Mammary epithelial cell (primary cell): ENCODE measurements at places on chromosomes 13 and 19.

DNA sequence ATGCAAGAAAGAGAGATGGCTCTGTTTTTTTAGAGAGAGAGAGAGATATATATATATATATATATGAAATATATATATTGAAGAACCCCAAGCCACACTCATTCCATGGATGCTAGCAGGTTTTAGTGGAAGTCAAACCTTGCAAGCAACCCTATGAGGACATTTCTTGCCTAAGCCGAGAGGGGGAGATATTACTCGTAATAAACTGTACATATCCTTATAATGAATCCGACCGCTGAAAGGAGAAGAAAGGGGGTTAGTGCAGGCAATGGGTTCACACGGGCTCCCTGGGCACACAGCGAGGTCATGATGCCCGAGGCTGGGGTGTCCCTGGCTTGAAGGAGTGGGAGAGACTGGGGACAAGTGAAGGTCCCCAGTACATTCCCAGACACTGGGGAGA is 78.3 kb downstream of the IER2 start:
- DNase-seq = no peak

DNA sequence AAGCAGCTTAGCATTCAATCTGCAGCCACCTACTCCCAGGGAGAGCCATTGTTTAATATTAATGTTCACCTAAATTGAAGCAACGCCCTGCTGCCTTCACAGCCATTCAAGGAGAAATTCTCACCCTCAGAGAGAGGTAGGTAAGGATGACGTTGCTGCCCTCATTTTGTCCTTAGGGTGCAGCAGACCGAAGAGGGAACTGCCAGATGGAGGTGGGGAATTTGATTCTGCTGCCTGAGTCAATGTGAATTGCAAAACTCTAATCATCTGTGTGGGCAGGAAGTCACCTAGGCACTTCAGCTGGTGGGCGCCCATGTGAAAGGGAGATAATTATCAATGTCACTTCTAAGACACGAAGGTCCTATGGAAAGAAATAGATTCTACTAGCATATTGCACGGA is 503.4 kb downstream of the TBC1D4 start:
- peak; percentile 20 for DNase-seq

GRCh38 chr19:48656840-48657474 is 11.0 kb upstream of the CA11 start:
- peak; percentile 63 for DNase-seq

DNA sequence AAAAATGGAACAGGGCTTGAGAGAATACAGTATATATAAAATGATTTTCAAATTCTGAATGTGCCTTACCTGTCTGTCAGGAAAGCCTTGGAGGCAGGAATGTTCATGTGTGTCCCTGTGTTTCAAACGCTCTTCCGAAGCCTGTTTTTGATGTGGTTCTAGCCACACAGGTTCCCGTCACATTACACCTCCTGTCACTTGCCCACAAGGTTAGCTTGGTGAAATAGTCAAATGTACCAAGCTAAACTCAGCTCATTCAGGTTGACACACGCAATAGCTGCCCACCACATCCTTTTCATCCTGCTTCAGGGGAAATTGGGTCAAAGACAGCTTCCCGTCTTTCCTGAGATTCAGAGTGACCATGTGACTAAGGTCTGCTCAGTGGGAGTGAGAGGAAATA is 574.0 kb downstream of the EFNB2 start:
- DNase-seq = peak; percentile 47

- no peak for DNase-seq
Measured at GRCh38 chr13:62767473-62767872, 1351.8 kb upstream of the PCDH20 start.

DNA sequence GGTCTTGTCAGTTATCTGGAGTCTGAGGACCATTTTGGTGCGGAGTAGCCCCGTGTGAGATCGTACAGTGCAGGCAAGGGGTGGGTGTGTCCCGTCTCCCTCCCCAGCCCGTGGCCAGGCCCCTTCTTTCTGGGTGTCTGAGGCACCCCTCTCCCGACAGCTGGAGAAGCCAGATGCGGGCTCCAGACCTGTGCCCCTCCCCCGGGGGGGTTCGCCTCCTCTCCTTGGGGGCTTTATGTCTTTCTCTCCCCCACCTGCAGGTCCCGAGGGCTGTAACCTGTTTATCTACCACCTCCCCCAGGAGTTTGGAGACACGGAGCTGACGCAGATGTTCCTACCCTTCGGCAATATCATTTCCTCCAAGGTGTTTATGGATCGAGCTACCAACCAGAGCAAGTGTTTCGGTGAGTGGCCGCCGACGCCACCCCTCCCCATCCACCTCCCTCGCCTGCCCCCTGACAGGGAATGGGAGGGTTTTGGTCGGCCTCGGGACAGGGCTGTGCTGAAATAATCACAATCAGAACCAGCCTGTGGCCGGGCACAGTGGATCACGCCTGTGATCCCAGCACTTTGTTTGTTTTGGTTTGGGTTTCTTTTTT is 65.6 kb downstream of the CELF5 start:
- peak; percentile 40 for DNase-seq

DNA sequence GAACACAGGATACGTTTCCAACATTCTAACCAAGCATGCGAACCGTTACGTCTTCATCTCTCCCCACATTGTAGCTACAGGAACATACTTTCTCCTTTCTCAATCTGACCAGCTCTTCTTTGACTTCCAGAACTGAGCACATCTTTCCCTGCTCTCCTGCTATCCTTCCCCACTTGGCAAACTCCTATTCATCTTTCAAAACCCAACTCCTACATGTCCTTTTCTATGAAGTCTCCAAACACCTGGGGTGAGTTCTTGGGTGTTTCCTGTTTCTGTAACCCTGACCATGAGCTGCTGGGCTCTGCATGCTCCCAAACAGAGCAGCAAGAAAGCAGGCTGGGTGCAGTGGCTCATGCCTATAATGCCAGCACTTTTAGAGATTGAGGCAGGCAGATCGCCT is 6.6 kb downstream of the ACER1 start:
- DNase-seq = no peak

- peak; percentile 74 for DNase-seq
Measured at GRCh38 chr19:10899151-10899653, 27.8 kb downstream of the CARM1 start.

DNA sequence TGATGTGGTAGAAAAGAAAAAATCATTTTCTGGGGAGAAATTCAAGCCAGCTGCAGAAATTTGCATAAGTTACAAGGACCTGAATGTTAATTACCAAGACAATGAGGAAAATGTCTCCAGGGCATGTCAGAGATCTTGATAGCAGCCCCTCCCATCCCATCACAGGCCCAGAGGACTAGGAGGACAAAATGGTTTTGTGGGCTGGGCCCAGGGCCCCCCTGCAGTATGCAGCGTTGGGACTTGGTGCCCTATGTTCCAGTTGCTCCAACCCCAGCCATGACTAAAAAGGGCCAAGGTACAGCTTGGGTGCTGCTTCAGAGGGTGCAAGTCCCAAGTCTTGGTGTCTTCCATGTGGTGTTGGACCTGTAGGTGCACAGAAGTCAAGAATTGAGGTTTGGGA is 76.6 kb upstream of the SOX1 start:
- no peak for DNase-seq

DNA sequence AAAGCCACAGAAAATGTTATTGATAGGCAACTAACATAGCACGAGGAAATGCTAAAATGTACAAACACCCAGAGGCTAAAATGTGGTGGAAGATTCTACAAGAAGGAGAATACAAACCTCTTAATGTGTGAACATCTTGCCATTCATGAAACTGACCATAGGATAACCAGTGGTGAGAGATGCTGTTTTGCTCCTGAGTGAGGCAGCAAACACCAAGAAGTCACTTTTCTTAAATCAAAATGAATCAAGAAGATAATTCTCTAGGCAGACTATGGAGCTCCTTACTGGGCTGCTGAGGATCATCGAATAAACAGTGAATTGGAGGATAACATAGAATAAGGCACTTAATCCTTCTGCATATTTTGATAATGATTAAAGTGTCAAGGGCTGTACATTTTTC is 375.4 kb upstream of the SLITRK6 start:
- DNase-seq = no peak

- DNase-seq = no peak
Measured at GRCh38 chr19:787536-787935, 9.7 kb upstream of the PTBP1 start.
